ENCODE measurements at places on chromosomes 7 and 10.

- peak; percentile 51 for DNase-seq
Measured at GRCh38 chr10:97267671-97268070, 24.8 kb downstream of the ARHGAP19 start.

GRCh38 chr10:63375859-63376258 lies 89.9 kb downstream of the JMJD1C start:
- DNase-seq, result no peak

DNA sequence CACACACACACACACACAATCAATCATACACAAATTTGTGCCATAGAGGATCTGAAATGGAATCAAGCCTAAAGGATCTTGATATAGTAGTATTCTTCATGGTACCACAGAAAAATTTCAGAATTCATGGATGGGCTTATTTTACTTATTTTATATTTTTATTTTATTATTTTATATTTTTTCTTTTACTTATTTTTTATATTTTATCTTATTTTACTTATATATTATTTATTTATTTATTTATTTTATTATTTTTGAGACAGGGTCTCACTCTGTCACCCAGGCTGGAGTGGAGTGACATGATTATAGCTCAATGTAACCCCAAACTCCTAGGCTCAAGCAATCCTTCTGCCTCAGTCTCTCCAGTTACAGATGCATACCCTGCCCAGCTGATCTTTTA lies 16.7 kb downstream of the SHTN1 start:
- DNase-seq, result no peak

DNA sequence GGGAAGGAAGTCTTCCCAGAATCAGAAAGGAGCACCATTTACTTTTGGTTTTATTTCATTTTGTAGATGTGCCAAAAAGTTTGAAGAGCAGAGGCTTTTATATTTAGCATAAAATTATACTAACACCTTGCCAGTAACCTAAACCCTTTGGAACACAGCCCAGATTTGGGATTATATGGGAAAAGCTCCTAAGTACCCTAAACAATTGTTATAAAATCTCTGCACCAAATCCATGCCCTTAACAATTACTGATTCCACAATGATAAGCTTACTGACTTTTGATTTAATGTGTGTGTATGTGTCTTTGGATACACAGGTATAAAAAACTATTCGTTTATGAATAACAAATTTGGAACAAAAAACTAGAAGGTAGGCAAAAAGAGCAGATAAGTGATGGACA lies 39.0 kb upstream of the TMEM229A start:
- peak; percentile 23 for DNase-seq

GRCh38 chr7:124777268-124777667 lies 11.7 kb upstream of the GPR37 start:
- DNase-seq, result no peak
